Brain (organoid and tissue), 16 donors: ENCODE measurements at places on chromosomes 7 and 10. TPM values are rescaled to one million over a fixed set of nuclear protein-coding genes. Genes with fewer than 3 reads are reported as not detected.

DNA sequence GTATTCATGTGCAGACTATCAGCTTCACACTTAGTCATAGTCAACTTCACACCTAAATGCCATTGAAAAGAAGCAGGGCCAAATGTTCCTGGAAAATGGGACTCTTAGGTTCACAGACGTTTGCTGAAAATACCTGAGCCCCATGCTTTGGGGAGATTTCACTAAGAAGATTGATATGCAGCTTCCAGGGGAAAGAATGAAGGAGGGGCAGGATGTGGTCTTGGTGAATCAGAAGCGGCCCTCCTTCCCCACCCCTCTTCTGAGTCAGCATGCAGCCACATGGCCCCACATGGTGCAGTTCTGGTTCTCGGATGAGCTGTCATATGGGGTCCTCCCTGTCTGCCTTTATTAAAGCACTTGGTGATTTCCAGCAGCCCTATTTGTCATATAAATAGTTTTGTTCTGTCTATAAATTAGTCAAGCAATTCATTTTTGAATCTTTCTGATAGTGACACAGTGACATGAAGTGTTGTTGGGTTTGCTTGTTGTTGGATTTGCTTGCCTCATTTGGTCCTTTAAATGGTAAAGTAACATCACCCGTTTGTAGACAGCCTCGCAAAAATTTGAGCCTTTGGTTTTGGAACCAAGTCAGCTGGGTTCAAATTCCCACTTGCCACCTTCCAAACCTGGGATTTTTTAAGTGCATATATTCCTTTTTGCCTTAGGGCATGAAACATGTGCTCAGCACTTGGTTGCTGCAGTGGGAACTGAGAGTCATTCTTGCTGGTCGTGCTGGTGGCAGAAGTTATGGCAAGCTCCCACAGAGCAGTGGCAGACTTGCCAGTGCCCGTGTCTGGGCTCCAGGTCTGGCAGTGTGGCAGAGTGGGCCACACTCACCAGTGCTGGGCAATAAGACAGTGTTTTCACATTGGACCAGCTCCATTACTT lies 68.1 kb upstream of the CDK6 start:
- DNase-seq = no peak

The CRHR2 gene
- polyA plus RNA-seq = 0.49 TPM

DNA sequence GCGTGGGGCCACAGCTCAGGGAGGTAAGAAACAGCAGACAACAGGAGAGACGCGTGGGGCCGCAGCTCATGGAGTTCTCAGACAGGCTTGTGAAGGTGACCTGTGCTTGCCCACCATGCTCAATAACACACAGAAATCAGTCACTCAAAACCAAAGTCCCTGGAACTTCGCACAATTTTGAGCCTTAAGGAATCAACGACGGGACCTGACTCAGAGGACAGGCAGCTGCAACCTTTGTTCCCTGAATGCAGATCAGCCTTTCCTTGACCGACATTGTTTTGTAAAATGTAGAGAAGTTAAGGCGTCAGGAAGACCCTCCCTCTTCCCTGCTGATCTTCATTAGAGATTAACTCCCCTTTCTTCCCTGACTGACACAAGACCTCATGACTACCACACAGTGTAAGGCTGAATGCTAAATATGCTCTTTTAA lies 8.5 kb upstream of the KNDC1 start:
- no peak for DNase-seq

DNA sequence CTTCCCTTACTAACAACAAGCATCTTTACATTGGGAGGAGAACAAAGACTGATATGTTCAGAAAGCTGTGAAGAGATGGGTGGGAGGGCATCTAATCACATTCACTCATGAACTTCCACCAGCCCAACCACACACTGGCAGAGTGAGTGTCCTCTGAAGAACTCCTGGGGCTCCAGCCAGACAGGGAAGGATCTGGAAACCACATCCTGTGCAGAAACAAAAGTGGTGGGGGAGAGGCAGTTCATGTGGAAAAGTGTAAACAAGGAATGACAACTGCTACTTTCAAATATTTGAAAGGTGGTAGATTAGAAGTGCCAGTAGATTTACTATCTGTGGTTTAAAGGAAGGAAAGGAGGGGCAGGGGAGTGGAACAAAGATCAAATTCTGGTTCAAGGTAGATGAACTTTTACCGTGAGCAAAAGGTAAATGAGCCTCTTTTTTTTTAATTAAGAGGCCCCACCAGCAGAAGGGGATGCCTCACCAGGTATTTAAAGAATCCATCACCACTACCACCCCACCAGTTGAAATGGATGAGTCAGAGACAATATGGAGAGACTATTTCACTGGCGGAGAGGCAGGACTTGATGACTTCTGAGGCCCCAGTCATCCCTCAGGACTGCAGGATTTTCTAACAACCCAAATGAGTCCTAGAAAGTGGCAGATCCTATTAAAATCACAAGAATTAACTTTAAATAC lies 34.5 kb downstream of the GOT1 start:
- DNase-seq = peak; percentile 31

- DNase-seq = no peak
Measured at GRCh38 chr10:78335691-78336401, 302.2 kb downstream of the RPS24 start.

- peak; percentile 47 for DNase-seq
Measured at GRCh38 chr10:44069573-44069972, 315.3 kb downstream of the CXCL12 start.

GRCh38 chr10:112531421-112531820 lies 84.4 kb downstream of the VTI1A start:
- no peak for DNase-seq

The CPN1 gene
- polyA plus RNA-seq = not detected

DNA sequence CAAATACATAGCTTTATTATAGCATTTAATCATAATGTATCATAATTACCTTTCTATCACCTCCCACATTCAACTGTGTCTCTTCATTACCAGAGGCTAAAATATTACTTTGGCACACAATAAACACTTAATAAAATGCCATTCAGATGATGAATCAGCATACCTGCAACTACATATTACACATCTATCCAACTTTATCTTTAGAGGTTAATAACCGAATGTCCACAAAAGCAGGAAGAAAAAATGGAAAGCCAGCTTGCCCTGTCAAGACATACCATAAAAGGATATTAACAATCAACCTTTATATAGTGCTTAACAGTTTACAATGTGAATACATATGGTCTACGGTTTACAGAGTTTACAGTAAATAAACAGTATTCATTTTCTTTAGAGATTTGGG lies 12.7 kb downstream of the CACUL1 start:
- no peak for DNase-seq

DNA sequence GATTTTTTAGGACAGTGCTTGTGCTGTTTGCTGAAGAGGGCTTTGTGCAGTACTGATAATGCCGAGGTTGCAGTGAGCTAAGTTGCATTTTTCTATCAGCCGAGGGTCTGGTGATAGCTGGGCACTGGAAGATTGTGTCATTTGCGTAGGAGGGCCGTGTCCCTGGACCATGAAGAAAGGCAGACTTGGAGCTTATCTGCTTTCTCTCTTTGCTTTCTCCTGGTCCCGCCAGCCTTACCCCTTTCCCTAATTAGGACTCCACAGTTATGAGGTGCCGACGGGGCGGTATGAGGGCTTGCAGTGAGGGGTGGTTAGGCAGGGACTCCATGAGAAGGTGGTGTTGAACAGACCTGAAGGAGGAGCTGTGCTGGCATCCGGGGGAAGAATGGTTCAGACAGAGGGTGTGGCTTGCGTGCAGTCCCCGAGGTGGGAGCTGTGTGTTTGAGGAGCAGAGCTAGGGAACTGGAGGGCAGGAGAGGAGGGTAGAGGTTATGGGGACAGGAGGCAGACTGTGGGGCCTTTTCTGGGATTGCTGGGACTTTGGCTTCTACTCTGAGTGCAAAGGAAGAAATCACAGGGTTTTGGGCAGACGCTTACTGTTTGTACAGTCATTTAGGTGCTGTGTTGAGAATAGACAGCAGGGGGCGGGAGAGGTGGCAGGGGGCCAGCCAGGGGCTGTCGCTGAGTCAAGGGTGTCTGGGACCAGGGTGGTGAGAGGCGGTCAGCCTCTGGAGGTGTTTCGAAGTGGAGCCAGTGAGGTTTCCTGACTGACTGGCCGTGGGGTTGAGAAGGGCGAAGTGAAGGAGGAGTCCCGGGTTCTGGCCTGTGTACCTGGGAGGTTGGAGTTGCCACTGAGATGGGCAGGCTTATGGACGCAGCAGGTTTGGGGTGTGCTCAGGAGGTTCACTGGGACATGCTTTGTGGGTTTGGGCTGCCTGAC lies 43.4 kb downstream of the PRF1 start:
- DNase-seq = no peak

DNA sequence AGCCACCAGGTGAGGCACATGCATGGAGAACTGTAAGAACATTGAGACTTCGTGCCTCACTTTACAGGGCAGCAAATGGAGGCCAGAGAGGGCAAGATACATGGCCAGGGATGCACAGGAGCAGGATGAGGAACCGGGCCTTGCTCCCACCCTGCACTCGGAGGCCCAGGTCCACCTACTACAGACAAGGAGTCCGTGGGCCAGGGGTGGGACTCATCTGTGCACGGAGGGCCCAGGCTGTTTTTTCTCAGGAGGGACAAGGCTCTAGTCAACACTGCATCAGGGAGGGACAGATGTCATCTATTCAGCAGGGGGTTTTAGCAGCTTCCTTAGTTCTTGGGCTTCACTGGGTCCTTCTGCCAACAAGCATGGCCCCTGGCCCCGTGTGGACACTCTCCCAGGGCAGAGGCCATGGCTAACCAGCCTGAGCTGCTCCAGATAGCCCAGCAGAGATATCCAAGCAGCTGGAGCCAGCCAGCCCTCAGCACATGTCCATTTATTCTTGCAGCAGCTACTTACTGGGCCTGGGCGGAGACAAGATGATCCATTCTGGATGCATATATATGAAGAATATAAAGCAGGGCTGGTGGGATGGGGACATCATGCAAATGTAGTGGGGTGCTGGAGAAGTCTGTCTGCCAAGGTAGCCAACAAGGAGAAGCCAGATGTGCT lies 134.5 kb upstream of the RET start:
- DNase-seq = no peak

DNA sequence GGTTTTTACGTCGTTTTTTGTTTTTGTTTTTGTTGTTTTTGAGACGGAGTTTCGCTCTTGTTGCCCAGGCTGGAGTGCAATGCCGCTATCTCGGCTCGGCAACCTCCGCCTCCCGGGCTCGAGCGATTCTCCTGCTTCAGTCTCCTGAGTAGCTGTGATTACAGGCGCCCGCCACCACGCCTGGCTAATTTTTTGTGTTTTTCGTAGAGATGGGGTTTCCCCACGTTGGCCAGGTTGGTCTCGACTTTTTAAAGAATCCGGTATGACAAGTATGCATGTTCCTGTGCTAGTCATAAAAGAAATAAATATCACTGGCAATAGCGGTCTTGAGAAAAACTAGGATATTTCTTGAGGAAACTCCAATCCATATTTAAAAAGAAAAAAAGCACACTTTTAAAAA lies 2.7 kb upstream of the ARL4A start:
- DNase-seq = no peak
